ENCODE measurements at places on chromosomes 11 and 22.

GRCh38 chr11:83087035-83087434 is 15.3 kb upstream of the RAB30 start:
- no peak for DNase-seq

- no peak for DNase-seq
Observed at GRCh38 chr11:91959411-91959810, 265.2 kb upstream of the FAT3 start.

GRCh38 chr11:134905928-134906327 is 493.9 kb upstream of the B3GAT1 start:
- DNase-seq: no peak

GRCh38 chr11:26065944-26066343 is 266.0 kb upstream of the ANO3 start:
- no peak for DNase-seq

DNA sequence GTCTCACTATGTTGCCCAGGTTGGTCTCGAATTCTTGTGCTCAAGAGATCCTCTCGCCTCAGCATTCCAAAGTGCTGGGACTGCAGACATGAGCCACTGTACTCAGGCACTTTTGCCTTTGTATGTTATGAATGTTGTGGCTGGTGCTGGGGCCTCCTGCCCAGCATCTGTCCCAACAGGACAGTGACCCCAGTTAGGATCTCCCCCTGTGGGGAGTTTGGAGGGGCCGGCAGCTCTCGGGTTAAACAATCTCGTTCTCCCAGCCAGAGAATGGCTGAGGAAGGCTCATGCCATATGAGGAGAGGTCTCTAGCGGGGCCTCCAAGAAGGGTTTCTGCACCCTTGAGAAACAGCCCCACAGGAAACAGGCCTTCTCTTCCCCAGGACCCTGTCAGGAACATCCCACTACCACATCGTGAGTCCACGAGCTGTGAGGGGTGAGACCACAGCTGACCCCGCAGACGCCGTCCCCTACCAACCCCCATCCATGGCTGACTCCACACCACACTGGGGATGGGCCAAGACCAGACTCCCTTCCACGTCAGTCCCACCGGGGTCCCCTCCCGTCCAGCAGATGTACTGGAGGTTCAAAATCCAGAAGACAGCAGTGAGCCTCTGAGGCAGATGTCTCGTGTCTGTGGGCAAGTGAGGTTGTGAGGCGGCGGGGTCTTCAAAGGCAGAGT is 54.1 kb downstream of the SHANK2 start:
- no peak for DNase-seq

DNA sequence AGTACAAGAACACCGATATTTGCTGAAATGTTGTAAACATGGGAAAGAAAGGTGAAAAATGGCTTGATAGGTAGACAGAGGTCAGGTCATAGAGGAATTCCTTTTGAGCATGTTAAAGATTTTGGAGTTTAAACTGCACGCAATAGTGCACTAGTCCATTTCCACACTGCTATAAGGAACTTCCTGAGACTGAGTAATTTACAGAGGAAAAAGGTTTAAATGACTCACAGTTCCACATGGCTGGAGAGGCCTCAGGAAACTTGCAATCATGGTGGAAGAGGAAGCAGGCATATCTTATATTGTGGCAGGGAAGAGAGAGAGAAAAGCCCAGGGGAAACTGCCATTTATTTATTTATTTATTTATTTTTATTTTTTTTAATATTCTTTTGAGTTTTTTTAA is 5.0 kb downstream of the OR10A5 start:
- DNase-seq: no peak

Measured in stimulated activated CD4-positive, alpha-beta T cell treated with anti-CD3 and anti-CD28 coated beads, Interleukin-15, amount 100 ng/mL, for 1 hour (primary cell).